ENCODE measurements at places on chromosomes 16 and 17. TPM values are rescaled to one million over a fixed set of nuclear protein-coding genes. Genes with fewer than 3 reads are reported as not detected.

IGF2BP1 gene
- polyA plus RNA-seq = not detected

WFIKKN2 gene
- polyA plus RNA-seq = 0.70 TPM

ITGA2B gene
- polyA plus RNA-seq = 0.97 TPM

PRR29 gene
- polyA plus RNA-seq = 0.68 TPM

AANAT gene
- polyA plus RNA-seq = not detected

Data from brain (organoid and tissue), 16 donors.